Activated naive CD8-positive, alpha-beta T cell treated with anti-CD3 and anti-CD28 coated beads, Interleukin-2, amount 10 ng/mL, durations not matched to agents 7 days and 5 days (primary cell): ENCODE measurements at places on chromosomes 3 and 15. TPM values are rescaled to one million over a fixed set of nuclear protein-coding genes. Genes with fewer than 3 reads are reported as not detected.

Gene LDHAL6B
- not detected for total RNA-seq

Gene CSPG5
- 0.25 TPM for total RNA-seq

Gene COL6A5
- total RNA-seq, result not detected

Gene MESP2
- total RNA-seq, result not detected

Gene GNAT1
- not detected for total RNA-seq

Gene SLC7A14
- total RNA-seq, result not detected

Gene PTPRG
- total RNA-seq, result not detected

Gene ENTPD3
- not detected for total RNA-seq

Gene HIGD2B
- total RNA-seq, result 0.62 TPM

Gene TTLL13
- total RNA-seq, result 0.47 TPM

Gene CCK
- total RNA-seq, result not detected

Gene PP2D1
- not detected for total RNA-seq

Gene SCAANT1
- total RNA-seq, result 1.8 TPM

Gene DMXL2
- 11.8 TPM for total RNA-seq

Gene GOLIM4
- total RNA-seq, result 3.2 TPM

Gene SATB1
- 288 TPM for total RNA-seq

Gene HDC
- total RNA-seq, result not detected

Gene IMPG2
- 0.42 TPM for total RNA-seq

Gene CCR3
- total RNA-seq, result 1.9 TPM

Gene BMF
- 20.6 TPM for total RNA-seq

Gene NEK10
- 0.67 TPM for total RNA-seq

Gene ZNF619
- 13.3 TPM for total RNA-seq

Gene HESX1
- total RNA-seq, result 0.50 TPM

Gene WDR49
- not detected for total RNA-seq

Gene REC114
- not detected for total RNA-seq

Gene GOLGA8F
- total RNA-seq, result not detected
